ENCODE measurements at places on chromosomes 11 and 22.

GRCh38 chr11:2464451-2465165 lies 19.8 kb downstream of the KCNQ1 start:
- no peak for DNase-seq

GRCh38 chr11:68843052-68843561 lies 1.4 kb upstream of the CPT1A start:
- peak; percentile 11 for DNase-seq

DNA sequence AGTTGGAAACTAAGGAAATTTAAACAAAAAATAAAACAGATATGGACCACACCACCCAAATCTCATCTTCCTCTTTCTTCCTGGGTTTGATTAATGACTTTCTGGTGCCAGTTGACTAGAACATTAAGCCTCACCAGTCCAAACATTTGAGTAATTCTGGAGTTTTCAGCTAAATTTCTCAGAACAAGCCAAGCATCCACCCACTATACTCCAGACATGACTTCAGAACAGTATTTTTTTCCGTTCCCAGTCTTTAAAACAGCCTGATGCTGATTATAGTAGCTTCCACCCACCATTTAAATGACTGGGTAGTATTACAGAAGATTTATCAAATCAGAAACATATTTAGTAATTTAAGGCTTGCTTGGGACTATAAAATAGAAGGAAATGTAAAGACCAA lies 230.9 kb upstream of the UBASH3B start:
- no peak for DNase-seq

GRCh38 chr11:16365581-16366228 lies 9.4 kb upstream of the SOX6 start:
- DNase-seq = no peak

- peak; percentile 79 for DNase-seq
Observed at GRCh38 chr11:47415949-47416472, 7.6 kb downstream of the SLC39A13 start.

GRCh38 chr11:116199182-116199581 lies 573.6 kb downstream of the BUD13 start:
- DNase-seq = no peak

DNA sequence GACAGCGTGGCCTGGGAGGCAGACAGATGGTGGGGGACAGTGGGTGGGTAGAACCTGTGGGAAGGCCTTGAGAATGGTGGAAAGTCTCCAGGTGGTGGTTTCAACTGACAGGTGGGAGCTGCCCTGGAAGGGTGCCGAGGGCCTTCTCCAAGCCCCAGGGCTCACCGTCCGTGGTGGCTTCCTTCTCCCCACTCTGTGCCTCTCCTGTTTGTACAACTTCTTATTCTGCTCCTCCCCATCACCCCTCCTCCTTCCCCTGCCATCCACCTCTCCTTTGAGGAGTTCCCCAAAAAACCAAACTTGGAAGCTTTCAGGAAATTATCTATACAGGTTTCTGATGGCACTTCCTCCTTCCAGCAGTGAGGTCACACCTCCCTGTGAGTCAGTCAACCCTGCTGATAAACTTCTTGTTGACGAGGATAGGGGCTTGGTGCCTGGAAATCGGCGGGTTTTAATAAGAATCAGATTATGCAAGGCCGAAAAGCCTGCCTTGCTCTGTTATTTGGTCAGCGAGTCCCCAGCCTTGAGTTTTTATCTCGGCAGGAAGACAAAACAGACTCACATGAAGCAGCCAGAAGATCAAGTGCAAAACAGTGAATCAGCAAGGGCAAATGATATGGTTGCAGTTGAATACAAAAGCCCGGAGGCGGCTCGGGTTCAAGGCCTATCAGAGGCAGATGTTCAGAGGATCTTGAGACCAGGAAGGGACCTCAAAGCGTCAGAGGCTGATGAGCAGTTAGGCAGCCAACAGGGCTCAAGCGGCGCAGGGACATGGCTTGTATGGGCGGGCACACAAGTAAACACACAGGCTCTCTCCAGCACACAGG lies 9.5 kb upstream of the ST3GAL4 start:
- DNase-seq = peak; percentile 43

DNA sequence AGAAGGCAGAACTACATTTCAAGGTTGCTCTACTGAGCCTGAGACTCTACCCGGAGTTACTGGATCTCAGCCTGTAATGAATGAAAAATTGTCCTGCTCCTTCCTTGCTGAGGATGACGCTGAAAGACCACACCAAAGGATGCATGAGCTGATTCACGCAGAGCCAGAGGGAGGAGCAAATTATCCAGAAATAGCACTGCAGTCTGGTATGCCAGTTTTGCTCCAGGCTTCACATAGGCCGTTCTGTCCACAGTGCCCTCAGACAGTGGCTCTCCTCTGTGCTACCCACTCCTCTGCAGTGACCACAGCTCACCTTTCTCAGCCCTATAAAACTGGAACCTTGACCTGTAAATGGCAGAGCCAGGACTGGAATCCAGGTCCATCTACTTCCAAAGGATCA lies 79.3 kb upstream of the GALNT18 start:
- DNase-seq = no peak

- no peak for DNase-seq
Observed at GRCh38 chr11:102824556-102824955, 18.9 kb downstream of the MMP3 start.

DNA sequence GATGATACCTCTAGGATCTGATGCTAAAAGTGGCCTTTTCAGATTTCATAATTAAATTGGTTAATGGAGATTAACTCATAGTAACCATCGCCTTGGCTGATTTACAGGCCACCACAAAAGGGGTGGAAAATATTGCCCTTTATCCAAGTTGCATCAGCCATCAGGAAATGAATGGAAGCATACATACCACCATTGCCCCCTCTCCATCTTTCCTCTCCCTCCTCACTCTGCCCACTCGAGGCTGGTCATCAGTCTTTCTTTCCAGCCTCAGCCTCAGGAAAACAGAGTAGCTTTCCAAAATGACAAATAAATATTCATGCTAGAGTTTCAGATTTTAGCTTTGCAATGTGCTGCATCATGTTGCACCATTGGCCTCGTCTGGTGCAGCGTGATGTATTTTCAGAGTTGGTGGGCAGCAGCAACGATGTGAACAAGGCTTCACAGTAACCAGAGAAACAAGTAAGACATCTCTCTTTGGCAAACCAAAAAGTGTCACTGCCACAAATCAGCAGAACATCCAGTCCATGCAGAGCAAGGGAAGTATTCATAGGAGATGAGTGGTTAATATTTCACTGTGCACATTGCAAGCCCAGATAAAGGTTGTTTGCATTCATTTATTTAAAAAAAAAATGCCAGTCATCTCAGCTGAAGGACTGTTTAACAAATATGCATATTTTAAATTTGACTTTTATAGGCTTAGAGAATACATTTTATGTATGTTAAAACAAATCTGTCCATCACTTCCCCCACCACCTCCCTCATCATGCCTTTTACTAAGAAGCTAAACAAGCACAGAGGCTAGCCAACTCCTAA lies 136.7 kb upstream of the FAT3 start:
- DNase-seq = no peak

DNA sequence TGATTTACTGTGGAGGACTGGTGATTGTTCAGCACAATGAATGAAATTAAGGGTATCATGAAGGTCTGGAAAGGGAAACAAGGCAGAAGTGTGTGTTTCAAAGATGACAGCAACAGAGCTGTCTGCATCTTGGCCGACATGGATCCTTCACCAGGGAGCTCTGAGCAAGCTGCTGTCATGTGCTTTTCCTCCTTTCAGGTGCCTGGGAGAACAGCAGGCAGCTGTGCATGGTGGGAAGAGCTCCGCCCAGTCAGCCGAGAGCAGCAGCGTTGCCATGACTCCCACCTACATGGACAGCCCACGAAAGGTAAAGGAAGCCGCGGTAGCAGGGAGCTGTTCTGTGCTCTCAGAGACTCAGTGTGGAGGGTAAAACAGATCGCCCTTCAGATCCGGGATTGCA lies 87.1 kb upstream of the YWHAH start:
- DNase-seq = no peak

DNA sequence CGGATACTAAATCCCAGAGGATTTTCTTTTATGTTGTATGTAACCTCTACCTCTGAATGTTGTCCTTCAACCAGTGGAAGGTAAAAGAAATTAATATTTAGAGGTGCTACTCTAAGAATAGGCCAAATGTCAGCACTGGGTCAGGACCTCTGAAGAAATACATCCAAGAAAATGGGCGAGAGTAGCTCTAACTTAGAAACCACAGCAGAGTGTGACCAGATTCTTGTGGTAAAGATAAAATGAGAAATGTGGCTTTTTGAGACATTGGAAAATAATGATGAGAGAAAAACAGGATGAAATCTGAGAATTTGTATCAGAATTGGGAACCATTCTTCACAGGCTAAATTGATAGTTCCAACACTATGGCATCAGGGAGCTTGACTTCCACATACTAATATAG lies 63.5 kb downstream of the CSTPP1 start:
- DNase-seq = no peak

GRCh38 chr22:48782811-48783511 lies 1044.7 kb downstream of the BRD1 start:
- no peak for DNase-seq

DNA sequence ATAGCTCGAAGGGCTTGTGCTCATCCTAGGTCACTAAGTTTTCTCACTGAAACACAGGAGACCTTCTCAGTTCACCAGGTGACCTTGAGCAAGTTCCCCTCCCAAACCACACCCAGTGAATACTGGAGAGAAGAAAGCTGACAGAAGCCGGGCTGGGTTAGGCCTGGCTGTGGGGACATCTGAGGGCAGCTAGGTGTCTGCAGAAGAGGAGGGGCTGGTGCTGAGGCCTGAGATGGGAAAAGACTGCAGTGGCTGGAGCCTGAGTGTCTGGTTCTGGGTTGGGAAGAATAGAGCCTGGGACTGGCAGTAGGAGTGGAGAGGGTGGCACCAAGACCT lies 602 bp upstream of the INPP5J start:
- DNase-seq = no peak

DNA sequence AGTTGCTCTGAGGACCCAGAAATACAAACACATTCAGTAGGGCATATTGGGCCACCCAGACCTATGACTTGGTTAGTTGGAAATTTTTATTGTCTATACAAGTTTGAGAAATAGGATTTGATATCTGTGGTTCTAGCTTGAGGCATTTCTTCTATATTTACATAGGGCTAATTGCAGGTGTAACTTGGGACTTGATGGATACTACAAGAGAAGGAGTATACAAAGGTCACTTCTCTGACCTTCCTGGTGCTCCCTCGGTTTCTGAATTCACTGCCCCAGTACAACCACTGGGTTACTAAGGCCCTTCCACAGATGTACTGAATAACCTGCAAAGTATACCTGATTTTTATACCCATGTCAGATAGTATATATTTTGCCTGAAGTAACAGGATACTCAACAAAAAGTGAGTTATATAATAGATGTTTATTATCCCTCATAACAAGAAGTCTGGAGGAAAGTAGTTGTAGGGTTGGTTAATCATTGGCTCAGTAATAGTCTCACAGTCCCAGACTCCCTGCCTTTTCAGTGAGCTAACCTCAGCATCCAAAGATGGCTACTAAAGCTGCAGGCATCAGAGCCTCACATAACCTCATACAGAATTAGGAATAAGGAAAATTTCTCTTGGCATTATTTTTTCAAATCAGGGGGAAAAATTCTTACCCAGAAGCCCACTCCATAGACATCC lies 8.8 kb upstream of the PGR start:
- no peak for DNase-seq

GRCh38 chr11:2675540-2675939 lies 24.3 kb downstream of the KCNQ1OT1 start:
- DNase-seq = no peak

DNA sequence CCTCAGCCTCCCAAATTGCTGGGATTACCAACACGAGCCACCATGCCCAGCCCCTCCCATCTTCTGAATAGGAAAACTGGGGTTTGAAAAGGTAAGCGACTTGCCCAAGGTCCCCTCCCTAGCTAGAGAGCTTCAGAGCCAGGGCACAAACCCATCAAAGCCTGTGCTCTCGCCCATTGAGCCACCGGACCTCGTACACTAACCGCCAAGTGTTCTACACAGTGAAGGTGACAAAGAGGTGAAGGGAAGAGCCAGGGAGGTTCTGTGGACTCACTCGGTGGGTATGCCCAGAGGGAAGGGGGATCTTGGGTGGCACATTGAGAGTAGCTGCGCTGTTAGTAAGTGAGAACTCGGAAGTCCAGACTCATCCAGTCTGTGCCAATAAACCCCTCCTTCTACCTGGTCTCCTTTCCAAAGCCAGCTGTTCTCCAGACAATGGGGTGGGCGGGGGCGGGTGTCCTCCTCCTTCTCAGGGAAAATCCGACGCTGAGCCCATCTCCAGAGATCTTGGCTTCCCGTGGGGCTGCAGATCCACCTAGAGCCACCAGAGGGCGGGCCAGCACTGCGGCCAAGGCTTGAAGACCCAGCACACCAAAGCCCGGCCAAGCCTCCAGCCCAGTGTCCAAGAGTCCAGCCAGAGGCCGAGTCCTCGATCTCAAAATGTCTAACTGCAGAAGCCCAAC lies 3.2 kb upstream of the RTN4RL2 start:
- peak; percentile 88 for DNase-seq

GRCh38 chr11:128890543-128891368 lies at the start of gene KCNJ5:
KCNJ5 (plus strand) TSS chr11:128891356; CDS start chr11:128911274, 19,918 bp downstream.
- peak; percentile 35 for DNase-seq

DNA sequence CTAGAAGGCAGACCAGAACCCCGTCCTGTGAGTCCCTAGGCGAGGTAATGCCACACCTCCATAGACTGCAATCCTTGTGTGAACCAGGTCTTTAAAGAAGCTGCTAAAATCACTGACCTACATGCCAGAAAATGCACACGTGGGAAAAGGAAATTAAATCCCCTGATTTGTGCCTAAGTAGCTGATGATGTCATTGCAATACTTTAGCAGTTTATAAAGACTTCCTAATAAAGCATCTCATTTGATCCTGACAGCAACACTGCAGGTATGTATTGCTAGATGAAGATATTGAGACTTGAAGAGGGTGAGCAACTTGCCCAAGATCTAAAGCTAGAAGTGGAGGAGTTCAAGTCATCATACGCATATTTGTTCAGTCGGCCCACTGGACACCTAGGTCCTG lies 107.2 kb downstream of the RRAS2 start:
- DNase-seq = no peak

GRCh38 chr11:117668321-117668751 lies 128.7 kb downstream of the DSCAML1 start:
- no peak for DNase-seq

- no peak for DNase-seq
Observed at GRCh38 chr22:26276529-26277160, 107.4 kb downstream of the SEZ6L start.

- peak; percentile 86 for DNase-seq
Observed at GRCh38 chr11:18669219-18669596, 29.4 kb upstream of the TMEM86A start.

DNA sequence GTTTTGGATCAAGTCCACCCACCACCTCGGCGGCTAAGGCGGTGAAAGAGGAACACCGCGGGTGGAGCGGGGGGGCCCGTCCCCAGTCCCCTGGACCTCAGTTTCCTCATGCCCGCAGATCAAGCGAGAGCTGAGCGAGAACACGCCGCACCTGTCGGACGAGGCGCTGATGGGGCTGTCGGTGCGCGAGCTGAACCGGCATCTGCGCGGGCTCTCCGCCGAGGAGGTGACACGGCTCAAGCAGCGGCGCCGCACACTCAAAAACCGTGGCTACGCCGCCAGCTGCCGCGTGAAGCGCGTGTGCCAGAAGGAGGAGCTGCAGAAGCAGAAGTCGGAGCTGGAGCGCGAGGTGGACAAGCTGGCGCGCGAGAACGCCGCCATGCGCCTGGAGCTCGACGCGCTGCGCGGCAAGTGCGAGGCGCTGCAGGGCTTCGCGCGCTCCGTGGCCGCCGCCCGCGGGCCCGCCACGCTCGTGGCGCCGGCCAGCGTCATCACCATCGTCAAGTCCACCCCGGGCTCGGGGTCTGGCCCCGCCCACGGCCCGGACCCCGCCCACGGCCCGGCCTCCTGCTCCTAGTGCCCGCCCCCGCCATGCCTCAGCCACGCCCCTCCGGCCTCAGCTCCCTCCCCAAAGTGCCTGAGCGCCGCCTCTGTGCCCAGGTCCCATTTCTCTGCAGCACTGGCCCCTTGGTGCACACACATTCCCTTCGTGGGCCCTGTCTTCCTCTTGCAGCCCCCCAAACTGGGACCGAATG lies 12.7 kb downstream of the MAFF start:
- DNase-seq = no peak
